Esophagus muscularis mucosa (tissue), 4 donors: ENCODE measurements at places on chromosomes 7 and 10.

DNA sequence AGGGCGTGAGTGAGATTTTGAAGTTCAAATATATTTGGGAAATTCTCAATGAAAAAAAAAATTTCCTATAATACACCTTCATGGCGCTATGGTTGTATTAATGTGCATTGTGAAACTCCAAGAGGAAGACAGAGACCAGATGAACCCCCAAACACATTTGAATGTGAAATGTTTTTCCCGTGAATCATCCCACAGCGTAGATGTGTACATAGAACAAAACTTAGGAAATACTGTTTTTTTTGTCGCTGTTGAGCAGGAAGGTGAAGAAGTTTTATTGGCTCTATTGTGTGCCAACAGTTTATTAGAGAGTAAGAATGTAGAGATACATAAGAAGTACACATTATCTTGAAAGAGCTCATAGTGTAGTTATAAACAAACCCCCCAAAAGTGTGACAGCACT, 134.0 kb downstream of the KCND2 start:
- no peak for DNase-seq

- DNase-seq: no peak
These were observed 1177.1 kb upstream of the C7orf33 start for GRCh38 chr7:147413557-147413870.

- no peak for DNase-seq
These were observed 258.8 kb downstream of the CELF2 start for GRCh38 chr10:11276449-11276990.

GRCh38 chr7:15834446-15834845, 148.0 kb upstream of the MEOX2 start:
- DNase-seq: no peak
